ENCODE measurements at places on chromosomes 5 and 9.

DNA sequence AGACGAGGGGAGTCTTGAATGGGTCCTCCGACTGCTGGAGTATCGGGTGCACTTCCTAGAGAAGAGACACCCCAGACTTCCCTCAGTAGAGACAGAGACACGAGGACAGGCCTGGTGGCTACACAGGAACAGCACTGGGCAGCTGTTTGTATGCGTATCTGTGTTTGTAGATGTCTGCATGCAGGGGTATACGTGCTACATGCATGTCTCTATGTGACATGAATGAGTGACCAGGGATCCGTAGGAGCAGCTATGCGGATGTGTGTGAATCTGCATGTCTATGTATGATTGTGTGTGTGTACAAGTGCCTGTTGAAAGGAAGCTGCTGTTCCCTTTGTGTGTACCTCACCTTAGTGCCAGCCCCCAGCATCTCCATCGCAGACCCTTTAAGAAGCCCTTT lies 31.2 kb downstream of the CNTFR start:
- no peak for DNase-seq

DNA sequence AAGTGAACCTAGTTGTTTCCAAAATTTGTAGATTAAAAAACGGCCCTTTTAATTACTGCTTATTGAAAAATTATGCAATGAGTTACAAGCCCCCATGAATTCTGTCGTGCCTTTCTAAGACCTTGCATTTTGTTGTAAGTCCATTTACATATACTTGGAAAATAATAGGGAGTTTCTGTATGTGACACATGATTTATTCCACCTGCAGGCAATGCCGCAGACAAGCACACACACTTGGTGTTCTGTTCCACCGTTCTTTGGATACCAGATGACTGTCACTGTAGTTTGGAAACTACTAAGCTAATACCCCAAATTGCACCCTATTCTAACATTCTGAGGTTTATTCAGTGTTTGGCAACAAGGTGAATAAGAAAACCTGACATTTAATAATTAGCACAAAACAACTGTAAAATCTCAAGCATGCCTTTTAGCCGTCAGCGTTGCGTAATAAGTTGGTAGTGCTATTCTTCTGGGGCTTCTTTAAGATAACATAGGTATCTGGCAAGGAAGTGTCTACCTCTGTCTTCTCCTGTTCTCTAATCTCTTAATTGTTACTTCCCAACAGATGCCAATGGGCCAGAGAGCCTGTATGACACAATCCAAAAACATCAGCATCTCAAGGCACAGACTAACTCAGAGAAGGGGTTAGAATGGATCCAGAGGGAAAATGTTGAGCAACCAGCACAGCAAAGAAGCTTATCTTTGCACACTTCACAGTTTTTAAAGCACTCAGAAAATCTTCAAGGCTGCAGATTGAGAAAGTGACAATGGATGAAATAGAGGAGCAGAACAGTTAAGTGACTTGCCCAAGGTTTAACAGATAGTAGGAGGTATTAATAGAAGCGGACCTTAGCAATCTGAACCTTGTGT lies 48.2 kb upstream of the DPYSL3 start:
- no peak for DNase-seq

DNA sequence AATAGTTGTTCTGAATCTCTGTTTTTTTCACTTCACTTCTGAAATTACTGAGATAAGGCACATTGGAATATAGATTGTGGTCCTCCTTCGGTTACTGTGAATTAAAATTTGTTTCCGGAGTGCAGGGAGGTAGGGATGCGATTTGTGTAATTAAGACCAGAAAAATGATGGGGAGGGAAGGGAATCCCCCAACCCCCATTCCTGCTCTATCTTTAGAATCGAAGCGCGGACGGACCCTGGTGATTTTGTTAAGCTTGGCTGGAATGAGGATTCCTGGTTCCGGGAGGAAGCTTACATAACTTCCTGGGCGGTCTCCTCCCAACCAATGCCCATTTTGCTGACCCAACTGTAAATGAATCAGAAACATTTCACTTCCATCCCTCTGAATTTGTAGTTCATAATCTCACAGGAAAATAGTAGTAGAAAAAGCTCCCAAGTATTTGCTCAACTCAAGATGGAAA lies 220.1 kb upstream of the MSX2 start:
- no peak for DNase-seq

GRCh38 chr5:100424017-100424416 lies 111.2 kb upstream of the FAM174A start:
- no peak for DNase-seq

DNA sequence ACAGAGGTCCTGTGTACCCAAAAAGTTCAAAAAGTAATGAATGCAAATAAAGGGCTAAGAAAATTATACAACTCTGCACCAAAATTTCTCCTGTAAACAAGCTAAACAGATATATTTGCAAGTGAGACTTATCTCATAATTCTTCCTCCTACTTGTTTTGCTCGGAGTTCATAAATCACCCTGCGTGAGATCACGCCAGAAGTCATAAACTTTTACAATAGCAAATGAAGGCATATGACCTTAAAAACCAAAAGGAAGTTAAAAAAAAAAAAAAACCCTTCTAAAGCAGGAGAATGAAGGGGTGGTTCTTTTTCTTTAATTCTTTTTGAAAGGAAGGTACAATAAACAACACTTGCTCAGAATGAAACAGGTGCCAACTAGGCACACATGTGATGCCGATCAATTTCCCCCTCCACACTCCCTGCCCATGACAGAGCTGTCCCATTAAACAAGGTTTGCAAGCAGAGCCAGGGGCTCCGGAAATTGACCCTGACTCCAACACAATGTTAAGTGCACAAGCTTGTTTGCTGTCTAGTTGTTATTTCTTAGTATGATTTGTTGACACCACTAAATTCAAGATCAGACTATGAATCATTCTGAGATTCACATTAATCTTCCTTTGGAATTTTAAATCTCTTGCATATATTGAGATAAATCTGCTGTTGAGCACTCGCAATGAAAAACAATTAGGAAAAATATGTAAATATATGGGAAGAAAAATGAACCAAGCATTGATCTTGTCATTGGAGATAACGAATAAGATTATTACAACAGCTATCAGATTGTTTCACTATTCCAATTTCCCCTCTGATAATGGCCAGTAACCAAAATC lies 46.3 kb downstream of the DROSHA start:
- no peak for DNase-seq

DNA sequence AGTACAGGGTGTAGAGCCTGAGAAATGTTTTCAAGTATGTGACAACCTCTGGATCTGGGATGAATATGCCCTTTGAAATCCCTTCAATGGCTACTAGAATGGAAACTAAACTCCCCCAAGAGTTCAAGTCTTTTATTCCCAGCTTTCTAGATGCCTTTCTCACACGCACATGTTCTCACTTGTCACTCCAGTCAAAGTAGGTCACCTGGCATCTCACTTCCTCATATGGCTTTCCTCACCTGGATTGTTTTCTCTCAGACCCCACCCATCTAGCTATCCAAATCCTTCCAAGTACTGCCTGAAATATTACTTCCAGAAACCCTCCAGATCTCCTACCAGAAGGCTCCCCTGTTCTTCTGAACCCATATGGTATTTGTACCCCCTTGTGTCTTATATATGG lies 615.4 kb upstream of the KLF4 start:
- DNase-seq, result no peak
